ENCODE measurements at places on chromosomes 11 and 22. TPM values are rescaled to one million over a fixed set of nuclear protein-coding genes. Genes with fewer than 3 reads are reported as not detected.

GRCh38 chr11:8312986-8313385, 49.3 kb upstream of the LMO1 start:
- no peak overlapping the region for H3K4me3 ChIP-seq
- peak; percentile 12 for DNase-seq
- no peaks in the 10 kb centered on the region for H3K36me3 ChIP-seq
- H3K27me3 ChIP-seq: no peaks in the 10 kb centered on the region
- no peaks in the 10 kb centered on the region for H3K4me1 ChIP-seq

The MUC6 gene
- not detected for total RNA-seq

DNA sequence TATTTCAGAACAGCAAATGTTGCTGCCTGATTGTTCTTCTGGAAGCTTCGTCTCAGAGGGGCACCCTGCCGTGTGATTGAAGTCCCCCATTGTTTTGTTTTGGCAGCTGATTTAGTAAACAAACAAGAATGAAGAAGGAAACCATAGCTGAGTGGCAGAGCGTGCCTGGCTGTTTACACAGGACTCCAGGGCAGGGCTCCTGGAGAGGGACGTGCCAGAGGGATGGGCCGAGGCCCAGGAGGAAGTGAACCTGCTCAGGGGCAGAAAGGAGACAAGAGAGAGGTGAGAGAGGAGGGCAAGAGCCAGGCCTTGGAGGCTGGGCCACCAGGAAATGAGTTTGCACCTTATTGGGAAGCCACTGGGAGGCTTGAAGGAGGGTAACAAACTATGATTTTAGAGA, 85.5 kb upstream of the B3GAT1 start:
- H3K4me1 ChIP-seq: no peaks in the 10 kb centered on the region
- H3K36me3 ChIP-seq: no peaks in the 10 kb centered on the region
- no peak for DNase-seq
- no peak overlapping the region for H3K27ac ChIP-seq

DNA sequence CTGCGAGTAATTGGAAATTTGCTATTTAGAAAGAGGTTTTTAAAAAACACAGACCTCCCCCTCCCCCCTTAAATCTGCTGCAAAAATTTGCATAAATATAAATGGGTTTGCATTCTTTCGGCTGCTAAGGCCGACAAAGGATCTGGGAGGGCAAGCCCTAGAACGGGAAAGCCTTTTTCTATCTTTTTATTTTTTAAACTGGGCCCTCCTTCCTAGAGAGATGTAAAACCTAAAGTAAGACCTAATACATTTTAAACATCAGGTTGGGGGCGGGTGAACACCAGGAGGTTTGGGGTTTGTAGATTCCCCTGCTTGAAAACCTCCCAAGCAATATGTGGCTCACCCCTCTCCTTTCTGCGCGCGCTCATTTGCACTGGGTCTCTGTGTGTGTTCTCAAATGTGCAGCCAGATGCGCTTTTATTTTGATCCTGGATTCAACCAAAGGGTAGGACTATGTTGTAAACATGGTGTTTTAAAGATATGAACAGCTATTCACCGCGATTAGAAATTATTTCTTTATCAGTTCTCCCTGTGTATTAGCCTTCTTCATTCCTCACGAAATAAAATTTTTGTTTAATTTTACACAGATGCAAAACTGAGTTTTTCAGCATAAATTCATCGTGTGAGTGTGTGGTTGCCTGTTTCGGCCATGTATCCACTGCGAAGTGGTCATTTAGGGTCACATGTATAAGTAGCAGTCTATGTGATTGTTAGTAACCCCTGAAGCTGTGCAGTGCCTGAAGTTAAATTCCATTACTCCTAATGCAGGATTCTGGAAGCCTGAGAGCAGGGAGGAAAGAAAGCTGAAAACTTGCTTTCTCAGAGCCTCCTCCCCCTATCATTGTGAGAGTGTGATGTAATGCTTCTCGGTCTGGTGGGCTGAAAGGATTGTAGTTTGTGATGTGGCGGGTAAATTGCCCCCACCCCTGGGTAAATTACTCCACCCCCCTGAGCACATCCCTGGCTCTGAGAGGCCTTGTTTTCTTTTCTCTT, 988 bp downstream of the TNRC6B start:
- H3K36me3 ChIP-seq: no peaks in the 10 kb centered on the region
- peaks cover 72% of the 10 kb centered on the region for H3K4me1 ChIP-seq
- peak overlapping the region; percentile 84 for H3K27ac ChIP-seq
- H3K4me3 ChIP-seq: peak overlapping the region; percentile 80
- no peaks in the 10 kb centered on the region for H3K27me3 ChIP-seq

The FJX1 gene
- total RNA-seq: 3.8 TPM

DNA sequence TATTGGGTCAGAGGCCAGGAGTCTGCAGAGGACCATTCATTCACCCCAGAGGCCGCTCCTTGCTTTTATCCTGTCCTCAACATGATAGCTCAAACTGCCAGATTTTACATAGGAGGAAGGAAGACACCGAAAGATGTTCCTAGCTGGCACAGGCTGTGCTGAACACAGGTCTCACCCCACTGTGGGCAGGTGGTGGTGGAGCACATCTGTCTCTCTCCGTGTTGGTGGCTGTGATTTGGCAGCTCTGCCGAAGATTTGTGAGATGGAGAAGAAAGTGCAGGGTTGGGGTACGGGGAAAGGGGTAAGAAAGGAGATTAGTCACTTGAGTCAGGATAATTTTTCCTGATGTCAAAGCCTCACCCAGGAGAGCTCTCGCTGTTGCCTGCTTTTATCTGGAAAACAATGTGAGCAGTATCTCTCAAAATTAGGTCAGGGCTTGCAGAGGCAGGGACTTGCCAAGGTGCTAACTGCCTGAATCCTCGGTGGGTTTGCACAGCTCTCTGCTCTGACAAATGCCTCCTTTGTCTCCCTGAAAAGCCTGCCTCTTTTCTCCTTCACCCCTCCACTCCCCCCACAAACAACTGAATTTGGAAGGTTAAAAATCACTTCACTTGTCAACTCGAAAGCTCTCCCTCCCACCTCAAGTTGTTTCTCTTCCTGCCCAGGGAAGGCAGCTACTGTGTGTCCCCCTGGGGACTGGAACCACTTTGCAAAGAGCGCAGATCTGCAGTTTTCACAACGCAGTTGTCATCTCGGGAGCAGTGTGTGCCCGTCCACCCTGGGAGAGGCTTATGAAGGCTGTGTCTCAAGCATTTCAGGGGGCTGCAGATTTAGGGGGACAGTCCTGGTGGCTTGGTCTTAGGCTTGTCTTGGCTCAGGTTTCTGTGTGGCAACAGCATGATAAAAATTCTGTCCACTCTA, 299.7 kb downstream of the ST3GAL4 start:
- no peak overlapping the region for H3K27ac ChIP-seq
- no peaks in the 10 kb centered on the region for H3K36me3 ChIP-seq
- DNase-seq: no peak
- no peaks in the 10 kb centered on the region for H3K27me3 ChIP-seq

The MTFP1 gene
- 11.4 TPM for total RNA-seq
